Foreskin fibroblast (primary cell): ENCODE measurements at places on chromosomes 5 and 9.

DNA sequence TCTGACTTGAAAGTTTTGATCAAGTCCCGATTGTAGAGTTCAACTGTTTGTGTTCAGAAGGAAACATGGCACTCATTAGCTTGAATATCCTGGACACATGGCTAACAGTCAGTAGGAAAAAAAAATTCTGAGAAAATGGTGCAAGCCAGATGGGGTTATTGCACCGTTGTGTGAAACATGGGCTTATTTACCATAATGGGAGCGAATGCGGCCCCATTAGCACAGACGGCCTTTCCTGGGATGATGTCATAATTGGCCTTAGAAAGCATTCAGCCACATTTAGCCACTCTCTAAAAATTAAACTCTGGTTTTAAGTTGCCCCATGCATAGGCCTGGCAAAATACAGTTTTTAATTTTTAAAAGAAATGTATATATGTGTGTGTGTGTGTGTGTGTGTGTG is 112.1 kb downstream of the IRX2 start:
- no peak for DNase-seq

GRCh38 chr9:34158362-34158869 is 20.4 kb upstream of the UBAP1 start:
- peak; percentile 51 for DNase-seq

DNA sequence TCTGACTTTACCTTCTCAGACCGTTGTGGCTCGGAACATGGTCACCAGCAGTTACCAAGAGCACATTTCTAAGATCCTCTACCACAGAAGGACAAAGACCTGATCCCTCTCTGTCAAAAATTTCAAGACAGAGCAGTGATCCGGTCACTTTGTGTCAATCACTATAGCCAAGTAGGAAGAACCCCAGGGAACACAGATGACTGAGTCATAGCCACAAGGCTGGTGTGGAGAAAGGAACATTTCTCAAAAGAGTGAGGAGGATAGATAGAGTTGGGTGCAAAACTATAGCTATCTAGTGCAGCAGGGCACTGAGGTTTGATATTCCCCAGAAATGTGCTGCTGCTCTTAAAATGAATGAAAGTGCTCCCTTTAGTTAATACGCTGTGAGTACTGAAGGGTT is 130.7 kb upstream of the SMIM23 start:
- no peak for DNase-seq

GRCh38 chr9:127303830-127304229 is 39.3 kb downstream of the GARNL3 start:
- DNase-seq: no peak

- no peak for DNase-seq
These were observed 8.4 kb downstream of the SH2D3C start for GRCh38 chr9:127769929-127770582.

GRCh38 chr9:89942643-89943042 is 337.8 kb downstream of the GADD45G start:
- no peak for DNase-seq

DNA sequence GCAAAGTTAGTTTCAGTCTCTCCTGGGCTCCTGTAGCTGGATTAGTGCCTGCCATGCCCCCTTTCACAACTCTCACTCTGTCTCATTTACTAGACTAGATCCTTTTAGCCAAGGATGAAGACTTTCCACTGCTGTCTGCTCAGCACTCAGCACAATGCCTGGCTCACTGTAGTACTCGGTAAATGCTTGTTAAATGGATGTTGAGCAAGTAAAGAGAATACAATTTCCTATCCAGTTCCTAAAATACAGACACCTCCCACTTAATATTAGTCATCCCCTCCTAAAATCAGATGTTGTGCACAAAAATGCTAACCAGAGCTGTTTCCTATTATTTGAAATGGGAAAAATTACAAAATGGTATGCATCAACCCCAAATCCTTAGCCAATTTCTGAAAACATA is 195.8 kb downstream of the SREK1 start:
- DNase-seq: no peak

- no peak for DNase-seq
These were observed 97.1 kb upstream of the CDH6 start for GRCh38 chr5:31096238-31096865.

DNA sequence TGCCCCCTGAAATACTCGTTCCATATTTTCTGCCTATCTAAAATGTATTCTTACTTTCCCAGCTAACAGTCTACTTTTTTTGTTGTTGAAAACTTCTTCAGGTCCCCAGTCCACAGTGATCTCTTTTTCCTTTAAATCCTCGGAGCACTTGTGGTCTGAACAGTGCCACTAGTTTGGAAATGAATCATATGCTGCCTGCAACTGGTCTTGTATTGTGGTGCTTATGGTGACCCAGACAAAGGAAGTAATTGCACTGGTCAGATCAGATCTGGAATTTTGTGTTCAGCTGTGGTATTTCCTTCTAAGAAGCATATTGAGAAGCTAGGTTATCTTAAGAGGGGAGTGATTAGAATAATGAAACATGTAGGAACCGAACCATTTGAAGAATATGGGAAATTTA is 2.9 kb downstream of the UNC13B start:
- peak; percentile 30 for DNase-seq

DNA sequence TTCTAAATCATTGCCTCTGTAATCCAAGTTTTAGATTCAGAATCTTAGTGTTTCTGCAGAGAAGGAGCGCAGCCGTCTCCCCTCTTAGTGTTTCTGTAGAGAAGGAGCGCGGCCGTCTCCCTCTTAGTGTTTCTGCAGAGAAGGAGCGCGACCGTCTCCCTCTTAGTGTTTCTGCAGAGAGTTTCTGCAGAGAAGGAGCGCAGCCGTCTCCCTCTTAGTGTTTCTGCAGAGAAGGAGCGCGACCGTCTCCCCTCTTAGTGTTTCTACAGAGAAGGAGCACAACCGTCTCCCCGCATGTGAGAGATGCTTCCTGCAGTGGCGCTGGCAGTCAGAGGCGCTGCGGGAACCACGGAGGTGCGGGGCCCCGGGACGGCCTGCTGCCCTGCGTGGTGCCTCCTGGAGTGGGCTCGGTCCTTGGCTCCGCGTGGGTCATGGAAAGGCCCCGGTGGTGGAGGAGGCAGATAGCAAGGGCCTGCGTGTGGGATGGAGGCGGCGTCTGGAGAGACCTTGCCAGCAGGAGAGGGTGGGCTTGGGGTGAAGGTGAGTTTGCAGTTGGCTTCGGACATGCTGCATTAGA is 10.9 kb downstream of the CEP72 start:
- DNase-seq: no peak

DNA sequence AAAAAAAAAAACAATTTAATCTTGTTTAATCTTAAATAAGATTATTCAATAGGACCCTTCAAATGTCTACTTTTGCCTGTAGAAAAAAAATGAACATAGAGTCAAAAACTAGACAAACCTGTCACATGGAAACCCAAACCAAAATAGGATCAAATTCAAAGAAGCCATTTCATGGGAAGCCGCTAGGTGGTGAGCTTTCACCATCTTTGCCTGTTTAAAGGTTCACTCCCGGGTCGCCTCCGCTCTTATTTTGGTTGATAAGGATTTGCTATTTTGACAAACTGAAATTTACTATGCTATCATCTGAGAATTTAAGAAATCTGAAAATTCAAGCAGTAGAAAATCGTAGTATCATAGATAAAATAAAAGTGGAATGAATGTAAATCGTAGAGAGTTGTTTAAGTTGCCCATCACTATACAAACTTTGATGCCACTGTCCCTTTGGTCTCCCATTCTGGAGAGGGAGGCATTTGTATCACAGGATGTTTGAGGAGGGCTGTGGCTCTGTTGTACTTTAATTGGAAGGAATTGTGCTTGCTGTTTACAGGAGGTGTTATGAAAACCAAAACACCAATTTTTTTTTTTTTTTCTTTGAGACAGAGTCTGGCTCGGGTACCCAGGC is 43.5 kb upstream of the DNAH5 start:
- peak; percentile 50 for DNase-seq

DNA sequence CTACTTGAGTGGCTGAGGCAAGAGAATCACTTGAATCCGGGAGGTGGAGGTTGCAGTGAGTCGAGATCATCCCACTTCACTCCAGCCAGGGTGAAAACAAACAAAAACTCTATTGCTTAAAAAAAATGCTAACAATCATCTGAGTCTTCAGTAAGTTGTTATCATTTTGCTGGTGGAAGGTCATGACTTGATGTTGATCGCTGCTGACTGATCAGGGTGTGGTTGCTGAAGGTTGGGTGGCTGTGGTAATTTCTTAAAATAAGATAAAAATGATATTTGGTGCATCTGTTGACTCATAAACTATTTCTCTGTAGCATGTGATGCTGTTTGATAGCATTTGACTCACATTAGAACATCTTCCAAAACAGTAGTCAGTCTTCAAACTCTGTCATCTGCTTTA is 349.4 kb upstream of the PAPPA start:
- no peak for DNase-seq

DNA sequence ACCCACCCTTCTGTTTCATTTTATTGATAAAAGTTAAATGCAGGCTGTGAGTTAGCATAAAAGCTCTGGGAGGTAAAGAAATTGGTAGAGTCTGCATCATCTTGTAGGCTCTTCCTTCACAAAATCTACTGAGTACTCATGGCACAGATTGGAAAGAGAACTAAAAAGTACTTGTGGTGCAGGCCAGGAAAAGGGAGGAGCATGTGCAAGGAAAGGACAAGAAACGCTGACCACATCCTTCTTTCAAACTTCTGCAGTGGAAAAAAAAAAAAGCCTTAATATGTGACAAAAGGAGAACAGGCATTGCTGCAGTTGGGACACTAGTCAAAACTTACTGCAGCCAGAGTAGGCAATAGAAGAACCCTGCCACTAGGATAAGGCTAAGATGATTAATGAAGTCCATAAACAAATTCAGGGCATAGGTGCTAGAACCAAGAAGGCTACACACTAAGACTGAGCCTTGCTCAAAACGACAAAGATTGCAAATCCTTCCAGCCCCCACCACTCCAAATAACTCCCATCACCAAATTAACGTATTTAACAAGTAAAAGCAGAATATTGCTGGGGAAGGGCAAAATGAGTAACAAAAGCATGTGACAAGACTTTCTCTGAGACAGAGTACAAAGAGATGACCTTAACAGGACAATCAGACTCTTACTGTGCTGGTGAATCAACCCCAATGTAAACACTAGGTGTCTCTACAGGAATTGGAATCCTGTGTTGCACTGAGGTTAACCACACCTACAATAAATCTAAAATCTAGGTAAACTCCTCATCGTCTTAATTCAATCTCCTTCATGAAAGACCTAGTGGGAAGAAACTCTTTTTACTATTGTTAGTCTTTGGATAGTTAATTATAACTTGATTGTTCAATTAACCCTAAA is 1024.8 kb downstream of the TLE1 start:
- no peak for DNase-seq

DNA sequence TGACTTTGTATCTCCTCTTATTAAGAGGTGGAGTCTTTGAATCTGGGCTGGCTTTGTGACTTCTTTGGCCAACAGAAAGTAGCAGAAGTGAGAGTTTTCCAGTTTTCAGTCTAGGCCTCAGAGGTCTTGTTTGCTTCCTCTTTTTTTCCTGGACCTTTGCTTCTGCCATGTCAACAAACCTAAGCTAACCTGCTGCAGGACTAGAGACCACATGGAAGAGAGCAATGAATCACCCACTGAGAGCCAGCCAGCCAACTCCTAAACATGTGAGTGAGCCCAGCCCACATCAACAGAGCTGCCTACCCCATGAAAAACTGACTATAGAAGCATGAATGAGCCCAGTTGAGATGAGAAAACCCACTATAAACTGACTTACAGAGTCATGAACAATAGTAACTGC is 29.9 kb downstream of the MRPL22 start:
- peak; percentile 7 for DNase-seq

DNA sequence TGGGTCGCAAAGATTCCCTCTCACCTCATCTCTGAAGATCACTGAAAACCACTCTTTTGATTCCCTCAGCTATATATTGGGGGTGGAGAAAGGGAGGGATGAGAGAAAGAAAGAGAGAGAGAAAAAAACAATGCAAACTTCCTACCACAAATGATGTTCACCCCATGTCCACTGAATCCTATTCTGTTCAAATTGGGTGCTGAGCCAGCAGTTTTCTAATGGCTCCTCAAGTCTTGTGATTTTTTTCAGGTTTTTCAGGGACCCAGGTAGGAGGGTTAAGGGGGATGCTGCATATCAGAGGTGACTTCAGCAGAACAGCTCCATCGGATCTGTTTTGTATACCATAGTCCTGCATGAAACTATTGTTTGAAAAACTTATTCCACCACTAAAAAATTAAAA is 95.9 kb downstream of the SH3TC2 start:
- DNase-seq: no peak

DNA sequence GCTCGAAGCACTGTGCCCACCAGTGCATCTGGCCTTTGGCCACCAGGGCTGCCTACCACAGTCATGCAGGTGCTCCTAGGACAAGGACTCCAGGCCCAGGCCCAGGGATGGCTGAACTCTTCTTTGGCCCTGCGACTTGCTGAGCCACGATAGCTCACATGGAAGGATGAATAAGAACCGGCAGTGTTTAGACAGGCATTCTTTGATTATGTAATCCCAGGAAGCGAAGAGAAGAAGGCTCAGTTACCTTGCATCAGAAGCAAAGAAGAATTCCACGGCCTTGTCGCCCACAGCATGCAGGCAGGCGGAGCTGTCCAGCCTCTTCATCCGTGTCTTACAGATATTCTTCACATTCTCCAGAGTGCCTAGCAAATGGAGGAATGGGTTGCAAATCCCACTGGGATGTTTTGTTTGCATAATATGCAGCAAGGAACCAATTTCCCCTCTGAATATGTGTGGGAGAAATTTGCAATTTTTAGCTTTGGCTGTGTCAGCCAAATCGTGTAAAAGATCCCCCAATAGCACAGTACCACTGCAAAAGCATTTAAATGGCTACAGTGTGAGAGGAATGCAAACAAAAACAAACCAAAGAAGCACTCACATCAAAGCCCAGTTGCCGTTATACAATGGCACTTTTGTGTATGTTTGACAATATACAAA is 29.1 kb downstream of the GFPT2 start:
- DNase-seq: no peak

DNA sequence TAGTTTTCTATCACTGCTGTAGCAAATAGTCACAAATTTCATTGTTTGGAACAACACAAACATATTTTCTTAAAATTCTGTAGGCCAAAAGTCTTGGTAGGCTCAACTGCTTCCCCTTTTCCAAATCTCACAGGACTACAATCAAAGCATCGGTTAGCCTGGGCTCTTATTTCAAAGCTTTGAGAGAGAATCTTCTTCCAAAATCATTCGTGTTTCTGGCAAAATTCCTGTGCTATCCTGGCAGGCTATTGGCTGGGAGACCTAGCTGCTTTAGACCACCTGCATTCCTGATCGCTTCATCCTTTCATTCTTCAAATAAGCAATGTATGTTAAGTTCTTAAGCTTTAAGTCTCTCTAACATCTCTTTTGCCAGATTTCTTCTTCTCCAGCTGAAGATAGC is 629.8 kb upstream of the CDH18 start:
- DNase-seq: no peak

DNA sequence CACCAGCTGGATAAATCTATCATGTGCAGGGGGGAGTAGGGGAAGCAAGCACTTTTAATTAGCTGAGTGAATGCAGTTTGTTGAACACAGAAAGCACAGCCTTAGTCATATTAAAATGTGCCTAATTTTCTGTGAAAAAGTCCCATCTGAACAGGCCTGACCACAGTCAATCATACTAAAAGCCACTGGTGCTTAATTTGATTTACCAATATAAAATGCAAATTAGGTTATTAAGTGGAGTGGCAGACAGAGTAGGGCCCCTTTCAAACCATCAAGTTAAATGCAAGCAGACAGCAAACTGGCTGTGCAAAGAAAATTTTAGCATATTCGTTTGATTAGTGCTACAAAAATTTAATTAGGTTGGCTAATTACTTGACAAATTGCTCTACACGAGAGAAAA is 176.1 kb downstream of the ISL1 start:
- DNase-seq: no peak
